Natural killer cell treated with Interleukin-12 subunit alpha and Interleukin-12 subunit beta and Interleukin-15 and Interleukin-18, amount 100 ng/mL, for 72 hours (primary cell): ENCODE measurements at places on chromosomes 7 and 10.

- DNase-seq = no peak
Observed at GRCh38 chr7:52257890-52258289, 777.5 kb upstream of the POM121L12 start.

DNA sequence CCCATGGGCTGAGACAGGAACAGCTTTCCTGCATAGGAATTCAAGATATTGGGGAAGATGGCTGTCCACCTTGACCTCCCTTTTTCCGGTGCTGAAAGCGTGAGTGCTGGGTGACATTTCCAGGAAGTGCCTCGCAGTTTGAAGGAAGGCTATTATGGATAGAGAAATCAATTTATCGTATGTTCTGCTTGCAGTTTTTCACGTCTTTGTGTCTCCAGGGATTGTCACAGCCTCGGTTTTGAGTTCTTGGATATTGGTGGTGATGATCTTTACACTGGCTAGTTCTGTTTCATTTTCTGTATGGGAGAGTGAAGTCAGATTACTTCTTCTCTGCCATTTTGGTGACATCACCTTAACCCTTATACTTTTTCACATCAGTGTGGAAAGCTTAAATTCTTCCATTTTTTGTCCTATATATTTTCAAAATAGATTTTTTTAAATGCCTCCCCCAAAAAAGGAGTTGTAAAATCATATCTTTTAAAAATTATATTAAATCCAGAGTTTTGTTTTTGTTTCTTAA is 102.5 kb upstream of the APBB1IP start:
- DNase-seq = no peak

DNA sequence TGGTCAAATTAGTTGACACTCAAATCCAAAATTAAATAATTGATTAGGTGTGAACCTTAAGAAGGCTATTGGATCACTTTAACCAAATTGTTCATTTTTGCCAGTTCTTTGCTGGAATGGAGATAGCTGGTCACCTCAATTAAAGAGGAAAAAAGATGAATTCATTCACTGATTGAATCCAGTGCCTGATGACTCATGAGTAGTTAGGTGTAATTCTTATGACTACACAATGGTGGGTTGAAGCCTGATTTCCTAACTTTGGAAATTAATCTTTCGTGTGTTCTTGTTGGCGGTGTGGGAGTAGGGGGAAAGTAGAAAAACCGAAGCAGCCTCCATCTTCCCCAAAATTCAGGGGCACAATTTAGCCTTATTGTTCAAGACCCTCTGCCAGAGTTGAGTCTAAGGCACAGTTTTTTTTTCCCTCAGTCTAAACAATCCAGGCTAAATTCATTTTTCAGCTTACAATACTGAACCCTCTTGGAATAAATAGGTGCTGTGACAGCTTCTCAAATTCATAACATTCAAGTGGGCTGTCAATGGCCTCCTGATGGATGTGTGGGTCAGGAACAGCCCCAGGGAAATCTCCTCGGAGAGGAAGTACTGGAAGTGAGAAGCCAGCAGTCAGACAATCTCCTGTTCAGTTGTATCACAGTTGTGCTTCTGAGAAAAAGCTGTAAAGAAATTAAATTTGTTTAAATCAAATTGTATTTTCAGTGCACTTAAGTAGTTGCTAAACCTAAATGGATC is 356.6 kb downstream of the BBS9 start:
- no peak for DNase-seq

DNA sequence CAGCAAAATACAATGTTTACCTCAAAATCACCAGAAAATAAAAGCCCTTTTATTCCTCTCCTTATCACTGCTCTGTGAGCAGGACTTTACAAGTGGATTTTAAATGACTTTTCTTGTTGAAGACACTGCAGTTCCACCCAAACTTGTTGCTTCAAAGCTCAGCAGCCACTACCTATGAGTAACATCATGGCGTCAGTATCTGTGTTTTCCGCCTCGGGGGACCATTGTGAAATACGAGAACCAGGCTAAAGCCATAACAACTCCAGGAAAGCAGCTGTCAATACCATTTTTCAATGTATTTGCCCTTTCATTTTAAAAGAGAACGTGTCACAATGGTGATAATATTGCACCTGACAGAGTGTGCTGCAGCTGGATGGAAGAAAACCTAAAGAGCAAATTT is 284.0 kb upstream of the RNF32 start:
- no peak for DNase-seq

GRCh38 chr7:95481271-95482165 is 4.2 kb upstream of the ASB4 start:
- no peak for DNase-seq

DNA sequence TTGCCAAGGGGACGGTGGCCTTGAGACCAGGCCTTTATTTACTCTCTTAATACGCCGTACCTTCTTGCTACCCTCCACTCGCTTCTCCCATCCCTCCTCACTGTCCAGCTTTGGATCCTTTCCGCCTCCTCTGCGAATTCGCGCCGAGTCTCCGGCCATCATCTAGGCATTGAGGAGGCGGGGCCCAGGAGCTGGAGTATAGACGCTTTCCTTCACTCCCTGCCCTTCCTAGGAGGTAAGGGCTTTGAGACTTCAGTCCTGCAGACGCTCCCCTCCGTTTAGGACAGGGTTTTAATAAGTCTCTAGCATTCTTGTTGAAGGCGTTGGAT is 538 bp downstream of the TFAM start:
- DNase-seq = no peak

DNA sequence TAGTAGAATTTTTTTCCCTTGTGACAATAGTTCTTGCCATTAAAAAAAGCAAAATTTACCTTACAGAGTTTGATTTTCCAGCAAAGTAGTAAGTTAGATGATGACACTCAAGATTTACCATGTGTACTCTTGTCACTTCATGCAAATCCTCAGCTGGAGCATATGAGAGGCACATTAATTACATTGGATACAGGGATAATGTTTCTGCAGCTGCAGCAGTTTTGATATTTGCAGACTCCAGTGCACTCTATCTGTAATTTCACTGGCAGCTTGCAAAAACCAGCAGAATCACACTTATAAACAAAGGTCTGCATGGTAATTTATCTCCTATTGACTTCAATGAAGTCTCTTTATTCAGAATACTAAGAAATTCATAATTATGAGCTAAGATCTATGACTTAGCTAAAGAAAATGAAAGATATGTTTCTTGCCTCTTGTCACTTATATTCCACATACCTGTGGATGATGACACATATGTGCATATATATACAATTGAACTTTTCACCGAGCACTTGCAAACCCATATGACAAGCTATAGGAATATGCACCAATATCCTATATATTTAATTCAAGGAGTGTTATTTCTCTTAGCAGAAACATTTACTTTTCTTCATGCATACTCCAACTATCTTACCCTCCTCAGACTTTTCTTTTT is 530.6 kb downstream of the PHTF2 start:
- DNase-seq = no peak

GRCh38 chr7:142587578-142588191 is 161.6 kb upstream of the PRSS1 start:
- no peak for DNase-seq
